ENCODE measurements at places on chromosomes 4 and X. TPM values are rescaled to one million over a fixed set of nuclear protein-coding genes. Genes with fewer than 3 reads are reported as not detected.

DNA sequence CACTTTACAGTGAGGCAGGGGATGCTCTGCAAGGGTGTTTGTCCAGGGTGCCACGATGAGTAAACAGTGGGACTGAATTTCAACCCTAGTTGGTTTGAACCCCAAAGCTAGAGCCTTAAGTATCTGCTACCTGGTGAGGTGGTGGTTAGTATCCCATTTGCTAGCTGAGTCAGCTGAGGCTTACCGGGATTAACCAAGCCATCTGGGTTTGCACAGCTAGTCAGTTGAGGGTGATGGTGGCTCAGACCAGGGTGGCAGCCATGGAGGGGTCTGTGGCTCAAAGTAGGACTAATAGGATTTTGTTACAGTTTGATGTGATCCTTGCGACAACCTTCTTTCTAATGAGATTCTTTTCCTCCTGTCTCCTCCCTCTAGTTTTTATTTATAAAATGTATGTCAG, 1.9 kb downstream of the EVC start:
- H3K27me3 ChIP-seq, result no peaks in the 10 kb centered on the region
- H3K36me3 ChIP-seq, result peaks cover 20% of the 10 kb centered on the region
- no peak overlapping the region for H3K27ac ChIP-seq
- H3K4me3 ChIP-seq, result peak overlapping the region; percentile 61

DNA sequence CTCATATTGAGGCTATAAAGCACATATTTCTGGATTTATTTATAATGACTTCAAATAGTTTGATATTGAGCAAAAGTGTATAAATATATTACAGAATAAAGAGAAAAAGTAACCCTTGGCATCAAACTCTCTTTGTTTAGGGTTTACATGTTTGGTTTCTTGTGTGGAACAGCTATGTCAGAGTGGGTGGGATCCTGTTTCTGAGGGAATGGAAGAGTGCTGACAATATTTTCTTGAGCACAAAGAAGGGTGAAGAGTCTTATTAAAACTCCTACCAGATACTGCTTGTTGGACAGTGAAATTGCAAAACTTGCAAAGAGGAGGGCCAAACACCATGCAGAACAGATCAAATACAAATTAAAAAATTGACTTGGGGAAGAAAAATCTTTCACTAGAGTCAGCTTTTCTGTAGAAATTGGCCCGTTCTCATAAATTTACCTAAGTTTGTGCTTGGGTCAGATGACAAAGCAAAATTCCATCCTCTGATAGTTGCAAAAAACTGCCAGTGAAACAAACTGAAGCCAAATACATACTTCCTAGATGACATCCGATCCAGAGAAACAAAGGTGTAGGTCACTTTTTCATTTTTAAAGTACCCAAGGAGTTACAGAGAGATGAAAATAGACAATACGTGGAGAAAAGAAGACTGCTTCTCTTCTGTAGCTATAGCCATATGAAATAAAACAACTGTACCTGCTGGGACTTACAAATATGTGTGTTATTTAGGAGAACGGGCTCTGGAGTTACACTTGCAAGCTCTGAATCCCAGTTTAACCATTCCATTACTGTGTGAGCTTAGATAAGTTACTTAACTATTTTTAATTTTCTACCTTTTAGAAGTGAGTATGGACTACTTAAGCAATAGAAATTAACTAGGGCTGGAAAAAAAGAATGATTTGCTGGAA, 133.3 kb downstream of the MAML3 start:
- no peaks in the 10 kb centered on the region for H3K27me3 ChIP-seq
- no peaks in the 10 kb centered on the region for H3K36me3 ChIP-seq
- H3K4me1 ChIP-seq, result peaks cover 17% of the 10 kb centered on the region
- no peak overlapping the region for H3K4me3 ChIP-seq

DNA sequence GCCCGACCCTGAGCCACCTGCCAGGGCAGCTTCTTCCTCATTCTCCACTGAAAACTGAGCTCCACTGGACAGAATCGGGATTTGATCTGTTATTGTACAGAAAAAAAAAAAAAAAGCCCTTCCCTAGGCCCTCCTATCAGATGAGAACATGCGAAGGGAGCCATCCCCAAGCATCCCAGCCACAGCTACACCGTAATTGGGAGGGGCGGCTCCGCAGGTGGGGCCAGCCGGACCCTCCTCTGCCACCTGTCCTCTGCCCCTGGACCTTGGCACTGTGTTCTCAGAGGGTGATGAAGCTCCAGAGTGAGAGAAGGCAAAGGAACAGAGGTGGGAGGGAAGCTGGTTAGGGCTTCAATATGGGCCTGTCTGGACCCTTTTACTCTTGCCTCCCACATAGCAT, 240.0 kb upstream of the PSAPL1 start:
- no peak overlapping the region for H3K4me3 ChIP-seq
- DNase-seq, result no peak
- H3K36me3 ChIP-seq, result peaks cover 3% of the 10 kb centered on the region
- no peaks in the 10 kb centered on the region for H3K4me1 ChIP-seq

DNA sequence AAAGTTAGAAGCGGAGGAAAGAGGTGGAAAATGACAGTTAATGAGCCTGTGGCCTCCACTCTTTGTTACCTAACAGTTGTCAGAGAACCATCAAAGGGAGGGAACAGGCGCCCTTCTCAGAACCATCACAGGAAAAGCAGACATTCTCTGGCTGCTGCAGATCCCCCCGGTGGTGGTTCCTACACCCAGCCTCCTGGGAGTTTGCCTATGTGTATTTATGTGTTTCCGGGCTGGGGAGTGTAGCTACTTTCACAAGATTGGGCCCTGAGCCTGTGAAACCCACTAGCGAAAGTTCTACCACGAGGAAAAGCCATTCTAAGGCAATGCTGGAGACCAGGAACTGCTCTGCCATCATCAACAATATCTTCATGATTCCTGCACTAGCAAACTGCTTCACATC, 52.7 kb upstream of the BCOR start:
- H3K4me1 ChIP-seq, result peaks cover 62% of the 10 kb centered on the region
- H3K27ac ChIP-seq, result no peak overlapping the region
- DNase-seq, result no peak
- H3K4me3 ChIP-seq, result no peak overlapping the region
- H3K36me3 ChIP-seq, result no peaks in the 10 kb centered on the region

- H3K27me3 ChIP-seq, result peaks cover 5% of the 10 kb centered on the region
- no peaks in the 10 kb centered on the region for H3K4me1 ChIP-seq
- H3K36me3 ChIP-seq, result no peaks in the 10 kb centered on the region
- H3K27ac ChIP-seq, result no peak overlapping the region
- no peak overlapping the region for H3K4me3 ChIP-seq
- DNase-seq, result no peak
Measured at GRCh38 chr4:177236886-177237285, 72.8 kb upstream of the NEIL3 start.

DNA sequence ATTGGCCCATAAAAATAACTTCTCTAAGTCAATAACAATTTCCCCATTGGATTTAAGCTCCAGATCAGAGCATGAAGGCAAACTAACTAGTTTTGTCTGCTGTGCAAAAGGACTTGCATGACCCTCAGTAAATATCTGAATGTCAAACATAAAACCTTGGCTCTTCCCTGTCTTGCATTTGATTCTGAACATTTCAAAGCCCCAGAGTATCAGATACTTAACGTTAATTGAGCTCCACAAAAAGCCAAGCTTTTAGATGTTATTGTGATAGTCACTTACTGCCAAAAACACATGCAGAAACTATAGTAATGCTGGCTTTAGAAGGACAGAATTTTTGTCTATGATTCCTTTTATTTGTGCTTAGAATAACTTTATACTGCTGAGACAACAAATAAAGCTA, 664.2 kb downstream of the ADGRL3 start:
- H3K27ac ChIP-seq, result no peak overlapping the region
- no peak for DNase-seq
- H3K4me1 ChIP-seq, result no peaks in the 10 kb centered on the region
- H3K27me3 ChIP-seq, result no peaks in the 10 kb centered on the region
- H3K36me3 ChIP-seq, result no peaks in the 10 kb centered on the region
- no peak overlapping the region for H3K4me3 ChIP-seq

GRCh38 chrX:123830309-123830708, 29.5 kb upstream of the XIAP start:
- H3K27me3 ChIP-seq, result no peaks in the 10 kb centered on the region
- no peak overlapping the region for H3K27ac ChIP-seq
- peaks cover 1% of the 10 kb centered on the region for H3K4me1 ChIP-seq

DNA sequence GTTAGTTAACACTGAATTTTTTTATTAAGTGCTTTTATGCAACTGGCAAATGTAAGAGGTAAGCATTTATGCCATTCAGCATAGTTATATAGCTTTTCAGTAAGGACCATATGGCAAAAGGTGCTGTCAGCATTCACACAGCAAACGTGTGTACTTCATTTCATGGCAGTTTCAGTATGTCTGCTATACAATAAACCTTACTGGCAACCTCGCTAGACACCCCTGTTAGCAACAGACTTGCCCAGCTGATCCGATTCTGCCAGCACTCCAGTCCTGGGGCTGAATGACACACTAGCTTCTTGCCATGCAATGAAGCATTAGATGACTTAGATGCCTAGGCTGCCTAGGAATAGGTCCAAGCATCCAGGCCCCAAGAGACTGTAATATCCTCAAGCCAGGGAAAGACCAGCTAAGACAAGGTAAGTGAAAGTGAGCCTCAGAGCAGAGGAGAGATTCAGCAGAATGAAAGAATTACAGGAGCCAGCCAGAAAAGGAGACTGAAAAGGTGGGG, 47.3 kb upstream of the DOCK11 start:
- H3K27me3 ChIP-seq, result no peaks in the 10 kb centered on the region
- no peaks in the 10 kb centered on the region for H3K4me1 ChIP-seq
- peaks cover 41% of the 10 kb centered on the region for H3K36me3 ChIP-seq

DNA sequence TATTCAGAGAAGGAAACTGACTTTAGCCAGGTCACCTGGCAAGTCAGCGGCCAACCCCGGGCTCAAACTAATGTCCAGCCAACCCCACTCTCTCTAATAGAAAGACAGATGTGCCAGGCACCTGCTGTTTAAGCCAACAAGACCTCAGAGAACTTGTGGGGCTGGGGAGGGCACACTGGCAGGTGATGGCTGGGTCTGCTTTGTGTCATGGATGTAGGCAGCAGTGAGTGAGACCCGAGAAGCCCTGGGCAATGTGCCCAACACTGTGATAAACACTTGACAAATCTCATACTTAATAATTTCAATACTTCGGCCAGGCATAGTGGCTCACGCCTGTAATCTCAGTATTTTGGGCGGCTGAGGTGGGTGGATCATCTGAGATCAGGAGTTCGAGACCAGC, 9.0 kb upstream of the CD99L2 start:
- no peak for DNase-seq
- no peaks in the 10 kb centered on the region for H3K36me3 ChIP-seq
- no peak overlapping the region for H3K4me3 ChIP-seq
- no peak overlapping the region for H3K27ac ChIP-seq
- peaks cover 4% of the 10 kb centered on the region for H3K4me1 ChIP-seq

FDCSP gene
- total RNA-seq, result not detected

DIPK2B gene
- not detected for total RNA-seq

All from osteocyte (in vitro differentiated cells).